ENCODE measurements at places on chromosomes 7 and 10.

- no peak for DNase-seq
These were observed 60.8 kb upstream of the RAB11FIP2 start for GRCh38 chr10:118107541-118107940.

DNA sequence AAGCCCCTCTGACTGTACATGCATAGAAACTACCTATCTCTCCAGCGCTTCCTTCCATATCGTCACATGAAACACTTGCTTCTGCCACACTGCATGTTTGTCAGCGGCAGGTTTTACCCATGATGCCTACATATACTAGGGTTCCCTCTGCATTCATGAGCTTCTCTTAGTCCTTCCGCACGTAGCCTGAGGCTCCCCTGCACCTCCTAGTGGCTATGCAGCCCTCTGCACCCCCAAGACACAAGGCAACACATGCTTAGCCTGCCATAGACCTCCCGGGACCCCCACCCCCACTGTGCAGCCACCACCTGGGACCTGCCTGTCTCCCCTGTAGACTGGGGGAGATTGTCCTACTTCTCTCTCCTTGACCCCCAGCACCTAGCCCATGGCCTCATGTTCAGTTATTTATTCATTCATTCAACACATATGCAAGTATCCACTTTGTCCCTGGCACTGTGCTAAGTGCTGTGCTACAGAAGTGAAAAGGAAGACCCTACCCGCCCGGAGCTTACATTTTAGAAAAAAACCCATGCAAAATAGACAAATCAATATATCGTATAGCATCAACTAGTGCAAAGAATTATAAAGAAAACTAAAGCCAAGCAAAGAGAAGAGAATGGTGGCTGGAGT is 23.5 kb downstream of the TMEM273 start:
- DNase-seq = peak; percentile 45

DNA sequence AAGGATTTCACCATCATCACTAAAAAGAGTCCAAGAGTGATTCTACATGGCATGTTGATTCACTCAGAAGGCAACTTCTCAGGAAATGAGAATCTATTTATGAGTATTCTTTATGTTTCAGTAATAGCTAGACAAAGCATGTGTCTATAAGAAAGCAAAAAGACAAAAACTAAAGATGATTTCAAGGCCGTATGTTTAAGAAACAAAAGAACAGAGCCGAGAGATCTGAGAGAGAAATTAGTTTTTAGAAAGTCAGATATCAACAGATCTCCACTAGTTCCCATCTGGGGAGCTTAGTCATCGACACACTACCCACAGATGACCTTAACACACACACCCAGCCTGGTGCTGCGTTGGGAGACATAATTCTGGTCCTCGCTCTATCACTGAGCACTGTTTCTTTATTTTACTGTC is 21.0 kb downstream of the PIP4K2A start:
- no peak for DNase-seq

GRCh38 chr10:114584419-114584818 is 73.7 kb downstream of the ABLIM1 start:
- DNase-seq = no peak

- no peak for DNase-seq
These were observed 8.7 kb downstream of the STARD3NL start for GRCh38 chr7:38186593-38187314.

GRCh38 chr10:16910793-16911164 is 93.6 kb upstream of the RSU1 start:
- no peak for DNase-seq

Data from ureter (tissue), 1 donor.